GM12878 (cell line): ENCODE measurements at places on chromosomes 13 and 19.
A peak's percentile ranks its signal among the peaks of the same experiment; 100 is the strongest.

DNA sequence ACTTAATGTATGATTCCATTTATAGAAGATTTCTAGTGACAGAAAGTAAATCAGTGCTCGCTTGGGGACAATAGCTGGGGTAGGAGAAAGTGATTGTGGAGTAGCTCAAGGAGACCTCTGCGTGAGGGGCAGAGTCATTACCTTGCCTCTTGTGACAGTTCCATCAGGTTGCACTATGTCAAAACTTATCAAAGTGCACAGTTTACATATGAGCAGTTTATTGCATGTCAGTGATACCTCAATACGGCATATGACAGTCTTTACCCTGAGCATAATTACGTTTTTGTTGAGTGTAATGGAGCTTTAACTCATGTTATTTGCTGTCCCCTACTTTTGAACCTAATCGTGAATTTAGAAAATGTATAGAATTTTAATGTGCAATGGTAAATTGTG lies 15.0 kb downstream of the ARHGEF7 start:
- no peaks in the 10 kb centered on the region for H3K36me3 ChIP-seq
- no peak for DNase-seq
- H3K4me3 ChIP-seq, result no peak overlapping the region
- no peaks in the 10 kb centered on the region for H3K27me3 ChIP-seq
- H3K4me1 ChIP-seq, result peaks cover 7% of the 10 kb centered on the region; the same call in 1 of the 2 replicates

- no peaks in the 10 kb centered on the region for H3K27me3 ChIP-seq
- H3K27ac ChIP-seq, result no peak overlapping the region
- H3K4me1 ChIP-seq, result peaks cover 14% of the 10 kb centered on the region
- no peak overlapping the region for H3K4me3 ChIP-seq
- H3K36me3 ChIP-seq, result no peaks in the 10 kb centered on the region
- no peak for DNase-seq
Measured at GRCh38 chr19:7900931-7901330, 2.7 kb upstream of the MAP2K7 start.

DNA sequence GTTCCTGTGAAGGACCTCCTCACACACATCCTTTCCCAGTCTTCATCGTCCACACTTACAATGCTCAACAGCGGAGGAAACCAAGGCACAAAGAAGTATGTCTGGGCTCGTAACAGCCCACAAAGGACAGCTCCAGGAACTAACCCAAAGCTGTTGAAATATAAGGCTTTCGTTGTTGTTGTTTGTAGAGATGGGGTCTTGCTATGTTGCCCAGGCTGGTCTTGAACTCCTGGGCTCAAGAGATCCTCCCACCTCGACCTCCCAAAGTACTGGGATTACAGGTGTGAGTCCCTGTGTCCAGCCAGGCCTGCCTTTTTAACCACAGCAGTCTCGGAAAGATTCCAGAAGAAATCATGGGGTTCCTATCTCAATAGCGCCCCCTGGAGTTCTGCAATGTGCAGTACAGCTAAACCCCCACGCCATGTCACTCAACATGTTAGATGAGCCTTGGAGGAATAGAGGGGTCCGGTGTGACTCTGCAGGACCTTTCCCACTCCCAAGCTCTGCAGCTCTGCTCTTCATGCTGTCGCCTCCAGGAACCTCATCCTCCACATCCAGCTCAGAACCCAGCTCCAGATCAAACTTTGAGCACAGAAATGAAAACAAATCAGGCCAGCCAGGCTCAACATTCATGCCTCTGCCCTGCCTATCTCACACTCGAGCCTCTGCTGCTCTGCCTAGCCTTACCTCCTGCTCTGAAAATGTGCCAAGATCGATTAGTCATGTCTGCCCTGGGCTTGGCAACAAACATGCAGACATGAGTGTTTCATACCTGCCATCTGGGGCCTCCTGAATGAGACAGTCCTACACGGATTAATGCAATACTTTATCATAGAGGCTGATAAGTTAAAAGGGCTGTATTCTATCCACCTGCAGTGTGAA lies 7.5 kb downstream of the PLA2G4C start:
- no peaks in the 10 kb centered on the region for H3K36me3 ChIP-seq
- peaks cover 4% of the 10 kb centered on the region for H3K4me1 ChIP-seq
- no peaks in the 10 kb centered on the region for H3K27me3 ChIP-seq
- no peak overlapping the region for H3K4me3 ChIP-seq

DNA sequence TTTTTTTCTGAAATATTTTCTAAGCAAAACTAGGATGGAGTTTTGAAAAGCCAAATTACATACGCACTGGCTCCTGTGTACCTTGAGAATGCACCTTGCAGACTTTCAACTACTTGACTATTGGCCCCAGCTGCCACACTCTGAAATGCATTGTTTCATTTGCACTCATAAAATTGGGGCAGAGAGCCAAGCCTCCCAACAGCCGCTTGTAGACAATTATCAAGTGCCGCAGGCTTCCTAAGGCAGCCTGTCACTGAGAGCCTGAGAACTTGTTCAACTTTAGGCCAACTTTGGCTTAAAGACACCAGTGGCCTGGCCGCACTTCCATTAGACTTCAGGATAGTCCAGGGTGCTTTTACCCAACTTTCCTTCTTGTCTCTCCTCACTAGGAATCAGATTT lies 115.7 kb upstream of the STARD13 start:
- no peaks in the 10 kb centered on the region for H3K36me3 ChIP-seq
- H3K4me3 ChIP-seq, result no peak overlapping the region

GRCh38 chr19:3082331-3082730 lies 11.8 kb upstream of the GNA11 start:
- H3K4me3 ChIP-seq, result no peak overlapping the region
- no peaks in the 10 kb centered on the region for H3K36me3 ChIP-seq
- DNase-seq, result no peak
- H3K27me3 ChIP-seq, result no peaks in the 10 kb centered on the region
- H3K27ac ChIP-seq, result no peak overlapping the region

GRCh38 chr13:93147298-93147645 lies 79.3 kb upstream of the GPC6 start:
- H3K36me3 ChIP-seq, result no peaks in the 10 kb centered on the region
- no peak overlapping the region for H3K27ac ChIP-seq
- no peaks in the 10 kb centered on the region for H3K4me1 ChIP-seq
- DNase-seq, result no peak

DNA sequence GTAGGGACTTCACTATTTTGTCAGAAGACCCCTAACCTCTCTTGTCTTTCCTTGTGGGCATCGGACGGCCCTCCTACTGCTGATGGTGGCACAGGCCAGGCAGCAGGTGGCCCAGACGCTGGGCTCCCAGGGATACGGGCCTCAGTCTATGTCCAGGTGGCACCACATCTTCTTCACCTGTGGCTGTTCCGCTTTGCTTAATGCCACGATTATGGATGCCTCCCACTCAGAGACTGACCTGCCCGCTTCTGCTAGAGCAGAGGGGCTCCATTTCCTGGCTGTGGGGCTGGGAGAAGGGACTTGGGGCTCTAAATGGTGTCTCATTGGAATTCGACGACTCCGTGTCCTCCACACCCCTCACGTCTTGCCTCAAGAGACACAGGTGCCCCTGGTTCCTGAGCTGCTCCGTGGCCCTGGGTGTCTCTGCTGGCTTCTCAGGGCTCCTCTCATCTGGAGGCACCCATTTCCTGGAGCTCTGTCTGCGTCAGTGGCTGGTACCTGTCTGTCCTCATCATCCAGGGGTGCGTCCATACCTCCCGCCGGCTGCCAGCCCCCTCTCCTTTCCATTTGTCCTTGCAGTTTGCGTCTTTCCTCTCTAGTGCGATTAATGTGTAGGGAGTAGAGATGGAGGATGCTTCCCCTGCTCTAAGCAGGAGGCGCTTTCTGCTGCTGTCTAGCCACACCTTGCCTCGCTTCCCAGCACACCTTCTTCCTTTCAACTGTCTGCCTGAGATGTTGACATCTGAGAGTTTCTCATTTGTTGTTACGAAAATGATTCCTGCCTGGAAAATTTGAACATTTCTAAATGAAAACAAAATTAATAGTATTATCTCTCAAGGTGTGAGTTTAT lies 63.4 kb downstream of the TEX29 start:
- no peaks in the 10 kb centered on the region for H3K27me3 ChIP-seq
- H3K36me3 ChIP-seq, result no peaks in the 10 kb centered on the region
- no peaks in the 10 kb centered on the region for H3K4me1 ChIP-seq
- no peak overlapping the region for H3K27ac ChIP-seq
- DNase-seq, result no peak

GRCh38 chr13:95833719-95834118 lies 156.8 kb downstream of the DNAJC3 start:
- H3K27ac ChIP-seq, result no peak overlapping the region
- H3K4me3 ChIP-seq, result no peak overlapping the region
- no peaks in the 10 kb centered on the region for H3K4me1 ChIP-seq
- no peak for DNase-seq
- H3K27me3 ChIP-seq, result no peaks in the 10 kb centered on the region
- H3K36me3 ChIP-seq, result no peaks in the 10 kb centered on the region

- H3K27ac ChIP-seq, result no peak overlapping the region
- no peak overlapping the region for H3K4me3 ChIP-seq
- no peaks in the 10 kb centered on the region for H3K4me1 ChIP-seq
- H3K27me3 ChIP-seq, result no peaks in the 10 kb centered on the region; the same call in 1 of the 2 replicates
- DNase-seq, result no peak
- no peaks in the 10 kb centered on the region for H3K36me3 ChIP-seq
Measured at GRCh38 chr13:102563267-102563666, 33.5 kb upstream of the TPP2 start.

GRCh38 chr13:32589471-32589870 lies 3.2 kb downstream of the PDS5B start:
- no peak for DNase-seq
- H3K27ac ChIP-seq, result no peak overlapping the region; the same call in 1 of the 2 replicates
- peaks cover 4% of the 10 kb centered on the region; the same call in 1 of the 2 replicates for H3K4me1 ChIP-seq
- no peaks in the 10 kb centered on the region for H3K36me3 ChIP-seq
- H3K27me3 ChIP-seq, result no peaks in the 10 kb centered on the region

DNA sequence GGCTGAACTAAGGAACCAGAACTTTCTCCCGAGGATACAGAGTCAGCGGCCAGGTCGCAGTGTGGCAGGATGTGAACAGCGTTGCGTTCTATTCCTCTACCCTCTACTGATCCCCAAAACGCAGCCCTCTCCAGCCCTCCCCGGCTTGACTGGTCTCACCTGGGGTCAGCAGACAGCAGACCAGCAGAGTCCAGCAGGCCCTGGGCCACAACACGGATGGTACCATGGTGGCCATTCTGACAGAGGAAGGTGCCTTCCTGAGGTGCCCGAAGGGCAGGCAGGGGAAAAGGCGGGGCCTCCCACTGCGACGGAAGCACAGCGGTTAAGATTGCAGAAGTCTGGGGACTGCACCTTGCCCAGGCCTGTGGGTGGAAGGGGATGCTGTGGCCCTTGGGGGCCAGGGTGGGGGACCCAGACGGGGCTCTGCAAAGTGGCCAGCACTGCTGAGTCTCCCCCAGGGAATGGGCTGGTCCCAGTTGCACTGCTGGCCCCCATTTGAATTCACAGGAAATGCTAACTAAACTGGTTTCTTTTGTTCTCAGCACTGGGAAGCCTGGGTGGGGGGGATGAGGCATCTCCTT lies at the start of gene ICAM3:
Gene ICAM3, minus strand, starts transcription at position 245 of the 581 bp plus-strand sequence. Its CDS starts 10 bp downstream, at position 235.
- H3K4me1 ChIP-seq, result peaks cover 12% of the 10 kb centered on the region
- peaks cover 4% of the 10 kb centered on the region; the same call in 1 of the 2 replicates for H3K36me3 ChIP-seq
- peak within 1 kb of the TSS; percentile 85 for H3K27ac ChIP-seq
- peak; percentile 43 for DNase-seq

DNA sequence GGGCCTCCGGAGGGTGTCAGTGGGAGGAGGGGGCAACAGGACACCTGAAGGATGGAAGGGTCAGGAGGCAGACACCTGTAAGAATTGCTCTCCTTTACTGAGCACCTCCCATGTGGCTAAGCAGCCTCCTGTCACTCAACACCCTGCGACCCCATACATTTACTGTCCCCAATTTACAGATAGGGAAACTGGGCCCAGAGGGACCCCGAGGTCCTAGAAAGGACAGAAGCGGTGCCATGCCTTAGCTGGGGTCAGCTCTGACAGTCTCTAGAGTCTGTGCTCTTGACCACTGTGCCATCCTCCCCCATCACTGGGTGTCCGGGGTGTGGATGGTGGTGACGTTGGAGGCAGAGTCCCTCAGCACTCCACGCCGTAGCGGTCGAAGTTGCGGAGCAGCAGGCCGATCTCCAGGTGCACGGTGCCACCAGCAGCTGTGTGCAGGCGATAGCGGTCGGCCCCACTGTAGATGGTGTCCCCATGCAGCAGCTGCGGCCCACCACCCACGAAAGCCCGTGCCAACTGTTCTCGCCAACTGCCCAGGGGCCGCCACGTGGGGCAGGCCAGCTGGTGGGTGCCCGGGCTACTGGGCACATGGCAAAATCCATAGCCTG lies 726 bp upstream of the TGFB1 start:
- no peaks in the 10 kb centered on the region for H3K36me3 ChIP-seq
- peaks cover 9% of the 10 kb centered on the region for H3K4me1 ChIP-seq
- H3K4me3 ChIP-seq, result no peak overlapping the region; the same call in 1 of the 2 replicates
- H3K27me3 ChIP-seq, result no peaks in the 10 kb centered on the region

DNA sequence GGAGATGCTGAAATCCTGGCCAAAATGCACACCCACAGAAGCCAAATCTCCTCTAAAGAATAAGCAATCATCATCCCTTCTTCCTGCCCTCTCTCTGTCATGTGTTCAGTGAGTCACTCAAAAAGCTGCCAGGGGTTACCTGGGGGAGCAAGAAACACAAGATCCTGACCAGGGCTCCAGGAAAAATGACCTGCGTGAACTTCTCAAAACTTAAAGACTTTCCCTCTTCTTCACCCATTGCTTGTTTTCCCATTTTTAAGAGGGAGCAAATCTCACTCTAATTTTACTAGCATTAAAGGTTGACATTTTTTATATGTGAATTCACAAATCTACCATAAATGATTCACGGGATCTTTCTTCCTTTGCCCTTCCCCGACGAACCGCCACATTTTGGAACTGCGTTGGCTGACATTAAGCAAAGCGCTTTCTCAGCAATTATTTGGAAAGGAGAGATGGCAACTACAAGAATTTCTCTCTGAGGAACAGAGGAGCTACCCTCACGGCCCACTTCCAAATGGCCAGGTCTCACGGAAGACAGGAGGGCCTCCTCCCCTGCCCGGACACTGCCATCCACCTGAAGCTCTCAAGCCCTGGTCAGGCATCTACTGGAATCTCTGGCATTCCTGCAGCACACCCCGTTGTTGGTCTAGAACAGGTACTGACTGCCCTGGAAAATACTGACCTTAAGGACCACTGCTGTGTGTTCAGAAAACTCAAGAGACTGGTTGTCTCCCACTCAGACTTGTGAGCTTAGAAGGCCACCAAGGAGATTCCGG lies 14.2 kb downstream of the TSHZ3 start:
- H3K4me3 ChIP-seq, result no peak overlapping the region
- no peak for DNase-seq
- H3K4me1 ChIP-seq, result no peaks in the 10 kb centered on the region
- no peaks in the 10 kb centered on the region for H3K36me3 ChIP-seq

DNA sequence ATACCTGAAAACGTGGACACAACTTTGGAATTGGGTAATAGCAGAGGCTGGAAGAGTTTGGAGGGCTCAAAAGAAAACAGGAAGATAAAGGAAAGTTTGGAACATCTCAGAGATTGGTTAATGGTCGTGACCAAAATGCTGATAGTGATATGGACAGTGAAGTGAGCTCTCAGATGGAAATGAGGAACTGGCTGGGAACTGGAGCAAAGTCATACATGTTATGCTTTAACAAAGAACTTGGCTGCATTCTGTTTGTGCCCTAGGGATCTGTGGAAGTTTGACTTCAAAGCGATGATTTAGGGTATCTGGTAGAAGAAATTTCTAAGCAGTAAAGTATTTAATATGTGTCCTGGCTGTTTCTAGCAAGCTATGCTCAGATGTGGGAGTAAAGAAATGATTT lies 136.2 kb downstream of the DNAJC3 start:
- no peak overlapping the region for H3K4me3 ChIP-seq
- no peak overlapping the region for H3K27ac ChIP-seq
- H3K27me3 ChIP-seq, result no peaks in the 10 kb centered on the region
- no peak for DNase-seq
